Stimulated activated naive CD8-positive, alpha-beta T cell treated with anti-CD3 and anti-CD28 coated beads, Interleukin-15, amount 100 ng/mL, for 72 hours (primary cell): ENCODE measurements at places on chromosomes 11 and 22.
A peak's percentile ranks its signal among the peaks of the same experiment; 100 is the strongest.

- no peak for DNase-seq
These were observed 96.9 kb downstream of the FAM76B start for GRCh38 chr11:95692526-95693260.

GRCh38 chr11:77966338-77966737 lies 28.1 kb downstream of the INTS4 start:
- no peak for DNase-seq

DNA sequence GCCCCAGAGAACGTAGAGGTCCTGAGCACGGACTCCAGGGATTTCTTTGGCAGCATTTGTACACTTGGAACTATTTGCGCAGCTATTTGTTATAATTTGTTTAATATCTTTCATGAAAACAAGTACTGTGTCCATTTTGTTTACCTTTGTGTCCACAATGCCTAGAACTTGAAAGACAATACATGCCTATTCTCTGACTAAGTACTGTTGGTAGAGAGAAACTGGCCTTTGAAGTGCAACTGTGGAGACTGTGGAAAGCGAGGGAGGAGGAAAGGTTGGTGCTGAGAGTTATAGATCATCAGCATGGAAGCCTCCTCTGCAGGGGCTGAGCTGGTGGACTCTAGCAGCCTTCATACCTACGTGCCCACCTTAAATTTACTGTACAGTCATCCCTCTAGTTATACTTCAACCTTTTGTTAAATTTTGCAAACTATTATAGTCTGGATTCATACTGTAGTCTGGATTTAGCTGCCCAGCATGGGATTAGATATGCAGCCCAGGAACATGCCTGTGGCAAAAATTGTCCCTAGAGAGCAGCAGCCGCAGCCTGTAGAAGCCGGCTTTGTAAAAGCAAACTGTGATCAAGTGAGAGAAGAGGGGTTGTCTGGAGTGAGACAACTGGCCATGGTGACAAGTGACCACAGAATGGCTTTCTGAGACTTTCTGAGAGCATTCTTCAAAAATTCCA lies 24.2 kb upstream of the YAP1 start:
- no peak for DNase-seq

DNA sequence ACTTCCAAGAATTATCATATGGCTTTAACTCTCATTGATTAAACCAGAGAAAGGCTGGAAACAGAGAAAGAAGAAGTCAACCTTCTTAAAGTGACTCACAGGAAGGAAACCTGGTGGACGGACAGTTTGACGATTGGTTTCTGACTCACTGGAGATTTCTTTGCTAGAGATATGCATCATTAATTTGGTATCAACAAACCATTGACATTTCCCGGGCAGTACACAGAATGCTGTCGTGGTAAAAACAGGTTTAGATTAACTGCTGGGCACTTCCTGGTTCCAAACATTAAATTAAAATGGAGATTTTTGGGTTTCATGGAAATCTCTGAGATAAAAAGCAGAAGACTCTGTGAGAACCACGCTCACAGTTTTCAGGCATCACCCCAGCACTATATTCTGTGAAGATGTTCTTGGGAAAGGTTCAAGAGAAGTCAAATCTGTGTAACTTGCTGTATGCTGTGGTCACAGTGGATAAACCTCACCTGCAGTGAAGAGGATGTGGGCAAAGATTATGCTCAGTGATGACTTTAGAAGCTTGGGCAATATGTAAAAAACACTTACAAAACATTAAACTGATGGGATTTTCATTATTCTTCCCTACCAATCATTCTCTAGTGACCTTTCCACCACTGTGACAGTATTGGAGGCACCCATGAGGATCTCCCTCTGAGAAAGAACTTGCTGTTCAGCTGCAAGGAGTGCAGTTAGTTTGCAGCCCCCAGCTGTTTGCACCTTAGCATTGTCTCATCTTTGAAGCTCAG lies 61.1 kb upstream of the CD44 start:
- DNase-seq, result peak; percentile 67

DNA sequence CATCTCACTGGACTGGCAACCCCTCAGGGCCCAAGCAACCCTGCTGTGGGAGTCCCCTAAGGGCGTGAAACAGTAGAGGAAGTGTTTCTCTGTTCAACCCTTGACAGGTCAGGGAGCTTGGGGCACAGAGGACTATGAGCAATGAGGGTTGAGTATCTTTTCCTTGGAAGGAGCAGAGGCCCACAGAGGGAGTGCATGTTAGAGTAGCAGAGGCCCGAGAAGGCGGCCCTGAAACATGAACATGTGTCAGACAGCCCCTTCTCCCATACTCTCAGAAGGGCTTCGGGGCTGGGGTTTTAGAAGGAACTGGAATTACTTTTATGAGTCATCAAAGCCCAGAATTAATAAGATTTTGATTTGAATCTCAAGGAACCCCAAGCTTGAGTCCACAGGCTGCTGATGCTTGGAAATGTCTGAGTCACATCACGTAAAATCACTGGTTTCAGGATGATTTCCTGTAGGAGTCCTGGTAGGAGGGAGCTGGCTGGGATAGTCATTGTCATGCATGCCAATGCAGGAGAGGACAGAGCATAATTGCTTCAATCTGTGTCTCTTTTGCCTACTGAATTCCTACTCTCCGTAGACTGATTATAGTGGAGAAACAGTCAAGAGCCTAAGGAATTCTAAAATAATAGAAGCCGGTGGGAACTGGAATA lies 22.6 kb downstream of the C11orf71 start:
- DNase-seq, result no peak

DNA sequence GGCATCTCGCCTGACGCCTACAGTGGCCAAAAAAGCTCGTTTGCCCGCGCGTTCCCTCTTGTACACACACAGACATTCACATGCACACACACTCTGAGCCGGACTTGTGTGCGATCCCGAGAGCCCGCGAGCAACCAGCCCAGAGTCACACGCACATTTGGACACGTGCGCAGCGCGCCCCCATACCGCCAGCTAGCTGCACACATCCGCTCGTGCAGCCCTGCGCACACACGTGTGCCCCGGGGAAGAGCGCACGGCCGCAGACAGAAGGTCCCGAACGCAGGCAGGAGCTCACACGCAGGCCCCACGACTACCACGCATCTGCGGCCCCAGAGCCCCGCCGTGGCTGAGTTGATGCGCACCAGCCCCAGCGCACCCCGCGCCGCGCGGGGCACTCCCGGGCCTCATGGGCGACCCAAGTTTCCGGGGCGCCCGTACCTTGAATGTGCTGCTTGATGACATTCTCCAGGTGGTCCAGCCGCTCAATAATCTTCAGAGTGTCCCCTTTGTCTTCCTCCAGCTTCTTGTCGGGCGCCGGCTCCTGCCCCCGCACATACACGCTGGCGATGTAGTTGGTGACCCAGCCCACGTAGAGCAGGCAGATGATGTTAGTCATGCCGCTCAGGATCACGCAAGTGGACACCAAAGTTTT lies 758 bp downstream of the GALNT18 start:
- DNase-seq, result peak; percentile 25

- no peak for DNase-seq
These were observed 5.7 kb upstream of the SUN2 start for GRCh38 chr22:38761202-38762162.

GRCh38 chr11:114571712-114572111 lies 12.0 kb upstream of the NXPE1 start:
- no peak for DNase-seq

- DNase-seq, result no peak
These were observed 1.7 kb downstream of the ANKK1 start for GRCh38 chr11:113389272-113389671.

- DNase-seq, result no peak
These were observed 258.5 kb downstream of the LUZP2 start for GRCh38 chr11:24755260-24755839.

DNA sequence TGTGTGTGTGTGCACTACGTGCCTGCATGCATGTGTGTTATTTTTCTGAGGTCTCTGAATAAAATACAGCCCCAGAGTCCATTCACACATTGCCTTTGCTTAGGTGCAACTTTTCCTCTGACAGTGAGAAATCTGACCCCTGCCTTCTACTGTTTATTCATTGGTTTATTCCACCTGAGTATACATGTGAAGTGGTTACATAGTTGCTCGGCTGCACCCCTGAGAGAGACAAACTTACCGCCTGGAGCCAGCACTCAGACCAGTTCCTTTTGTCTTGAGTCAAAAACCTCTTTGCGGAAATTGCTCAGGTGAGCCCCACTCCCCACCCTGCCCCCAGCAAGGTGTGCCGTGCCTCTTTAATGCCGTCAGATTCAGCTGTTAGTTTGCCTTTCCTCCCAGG lies 363.6 kb downstream of the BRD1 start:
- DNase-seq, result no peak

DNA sequence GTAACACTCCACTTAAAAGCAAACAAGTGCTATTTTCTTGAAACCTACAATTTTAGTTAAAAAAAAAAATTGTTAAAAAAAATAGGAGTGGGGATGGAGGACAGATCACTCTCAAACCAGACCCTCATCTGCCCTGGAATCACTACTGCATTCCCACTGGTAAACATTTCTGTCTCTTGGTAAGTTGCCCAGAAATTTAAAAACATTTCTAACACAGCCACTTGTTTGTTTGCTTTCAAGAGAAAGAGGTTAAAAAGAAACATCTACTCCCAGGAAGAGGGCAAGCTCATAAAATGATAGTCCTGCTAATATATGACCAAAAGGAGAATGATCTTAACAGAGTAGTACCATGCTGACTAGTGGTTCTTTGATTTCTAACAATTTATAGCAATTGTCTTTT lies 83.3 kb downstream of the SGSM3 start:
- DNase-seq, result no peak

- DNase-seq, result no peak
These were observed 41.1 kb downstream of the OR10A6 start for GRCh38 chr11:7889985-7890384.

DNA sequence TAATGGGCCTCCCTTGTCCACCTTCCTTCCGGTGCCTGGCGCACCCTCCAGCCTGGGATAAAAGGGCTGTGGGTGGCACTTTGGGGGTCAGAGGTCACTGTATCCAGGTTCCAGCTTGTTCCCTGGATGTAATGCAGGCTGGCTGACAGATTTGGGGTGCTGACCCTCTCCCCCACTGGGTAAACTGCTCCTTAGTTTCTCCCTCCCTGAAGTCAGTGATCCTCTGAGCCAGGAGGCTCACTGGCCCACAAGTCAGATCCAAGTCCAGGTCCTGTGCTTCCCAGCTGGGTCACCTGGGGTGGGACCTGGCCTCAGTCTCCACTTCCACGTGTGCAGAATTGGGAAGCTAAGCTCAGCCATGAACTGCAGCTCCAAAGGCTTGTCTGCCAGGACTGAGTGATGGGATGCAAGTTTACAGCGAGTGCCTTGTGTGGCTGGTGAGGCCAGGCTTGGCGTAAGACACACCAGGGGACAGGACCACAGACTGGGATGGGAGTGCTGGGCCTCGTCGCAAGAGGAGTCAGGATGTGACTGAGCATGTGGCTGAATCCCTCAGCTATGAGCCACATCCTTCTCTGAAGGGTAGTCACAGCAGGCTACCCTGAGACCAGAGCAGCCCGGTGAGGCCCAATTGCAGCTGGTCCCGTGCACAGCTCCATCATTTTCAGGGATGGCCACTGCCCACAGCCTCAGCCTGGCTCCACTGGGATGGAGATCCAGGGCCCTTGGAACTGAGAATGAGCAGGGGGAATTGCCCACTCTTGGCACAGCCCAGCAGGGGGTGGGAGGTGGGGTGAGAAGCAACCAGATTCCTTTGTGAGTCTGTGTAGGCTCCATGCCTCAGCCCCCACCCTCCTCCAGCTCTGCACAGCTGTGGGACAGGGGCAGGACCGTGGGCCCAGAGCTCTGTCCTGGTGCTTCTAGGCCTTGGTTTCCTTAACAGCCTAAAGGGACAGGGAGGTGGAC lies 7.2 kb downstream of the SHISA8 start:
- no peak for DNase-seq

- no peak for DNase-seq
These were observed 49.0 kb upstream of the BID start for GRCh38 chr22:17823226-17823625.

DNA sequence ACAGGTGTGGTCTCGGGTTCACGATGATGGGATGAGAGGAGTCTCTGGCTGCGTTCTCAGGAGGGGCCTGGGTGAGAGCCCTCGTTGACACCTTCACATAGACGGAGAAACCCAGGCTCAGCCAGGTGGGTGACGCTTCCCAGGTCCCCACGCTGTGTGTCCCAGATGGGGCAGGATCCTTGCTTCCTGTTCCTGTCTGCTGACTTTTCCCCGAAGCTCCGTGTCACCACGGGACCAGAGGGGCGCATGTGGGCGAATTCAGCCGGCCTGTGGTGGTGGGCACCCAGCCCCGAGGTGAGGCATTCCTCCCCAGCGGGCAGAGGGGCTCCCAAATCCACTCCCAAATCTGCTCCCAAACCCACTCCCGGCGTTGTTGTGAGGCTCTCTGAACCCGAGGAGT lies 732.8 kb downstream of the BRD1 start:
- DNase-seq, result no peak

- no peak for DNase-seq
These were observed 18.3 kb downstream of the AMPD3 start for GRCh38 chr11:10473371-10473770.

DNA sequence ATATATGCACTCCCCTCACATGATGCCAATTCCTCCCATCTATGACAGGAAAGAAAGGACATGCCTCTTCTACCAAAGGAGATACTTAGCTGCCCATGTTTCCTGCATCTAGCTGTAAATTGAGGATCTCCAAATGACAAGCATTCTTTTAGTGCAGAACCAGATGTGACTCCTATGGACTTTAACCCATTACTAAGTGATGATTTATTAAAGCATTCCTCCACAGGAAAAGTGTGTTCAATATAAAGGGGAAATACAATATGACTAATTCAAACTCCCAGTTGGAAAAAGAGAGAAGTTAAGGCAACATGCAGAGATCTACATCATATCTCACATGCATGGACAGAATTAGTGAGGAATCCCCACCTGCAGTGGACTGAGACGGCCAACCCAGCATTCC lies 221.3 kb downstream of the FAM76B start:
- no peak for DNase-seq

DNA sequence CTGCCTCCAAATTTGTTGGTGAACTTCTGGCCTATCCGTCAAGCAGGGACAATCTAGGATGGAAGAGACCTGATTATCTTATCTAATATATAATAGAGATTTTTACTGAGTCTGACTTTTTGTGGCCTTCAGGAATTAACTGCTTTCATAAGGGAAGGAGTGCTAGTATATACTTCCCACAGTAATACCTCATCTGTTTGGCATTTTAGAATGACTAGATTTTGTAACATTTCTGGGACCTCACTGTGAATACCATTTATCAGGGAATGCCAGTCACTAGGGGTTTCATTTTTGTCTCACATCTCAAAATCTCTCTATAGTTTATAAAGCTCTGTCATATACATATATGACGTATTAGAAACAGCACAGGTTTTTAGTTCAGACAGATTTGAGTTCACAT lies 114.3 kb downstream of the INSC start:
- no peak for DNase-seq

GRCh38 chr11:99766811-99767210 lies 746.1 kb downstream of the CNTN5 start:
- DNase-seq, result no peak

DNA sequence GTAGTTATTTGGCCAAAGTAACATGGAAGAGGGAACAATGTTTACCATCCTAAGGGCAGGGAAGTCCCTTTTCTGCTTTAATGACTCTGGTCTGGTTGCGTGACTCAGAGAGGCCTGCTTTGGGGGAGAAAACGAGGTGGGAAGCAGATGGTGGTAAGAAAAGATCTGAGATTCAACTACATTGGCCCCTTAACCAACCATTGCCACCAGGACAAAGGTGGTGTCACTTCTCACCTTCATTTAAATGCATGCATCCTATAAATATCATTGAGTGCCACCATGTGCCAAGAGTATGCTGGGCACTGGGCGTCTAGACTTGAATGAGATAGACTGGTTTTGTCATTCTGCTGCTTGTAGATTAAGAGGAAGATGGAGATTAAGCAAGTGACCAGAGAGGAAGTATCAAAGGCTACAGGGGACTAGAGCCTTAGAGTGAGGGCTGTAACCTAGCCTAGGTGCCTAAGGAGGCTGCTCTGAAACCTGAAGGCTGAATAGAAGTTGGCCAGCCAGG lies 3.6 kb upstream of the SORL1 start:
- no peak for DNase-seq
